Posterior cingulate gyrus (tissue), 11 donors: ENCODE measurements at places on chromosomes 1 and 21.

- DNase-seq = no peak
These were observed 24.9 kb downstream of the HMCN1 start for GRCh38 chr1:185759061-185759460.

DNA sequence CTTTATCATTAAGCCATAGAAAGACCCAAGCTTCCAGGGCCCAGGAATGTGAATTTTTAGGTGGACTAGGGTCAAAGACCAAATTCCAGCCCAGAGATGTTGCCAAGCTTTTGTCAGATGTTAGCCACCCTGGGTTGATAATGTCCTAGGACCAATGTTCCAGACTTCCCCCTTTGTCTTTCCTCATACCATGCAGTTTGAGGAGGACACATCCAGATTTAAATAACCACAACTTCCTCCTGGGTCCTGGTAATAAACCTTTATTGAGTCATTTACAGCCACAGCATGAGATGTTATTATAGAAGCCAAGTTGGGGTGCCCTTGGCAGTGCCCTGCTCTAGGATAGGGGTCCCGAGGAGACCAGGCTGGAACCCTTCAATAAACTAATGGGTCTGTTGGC, 5.9 kb downstream of the TNR start:
- DNase-seq = no peak

- DNase-seq = no peak
These were observed 279.4 kb downstream of the PTGER3 start for GRCh38 chr1:70768216-70768615.

DNA sequence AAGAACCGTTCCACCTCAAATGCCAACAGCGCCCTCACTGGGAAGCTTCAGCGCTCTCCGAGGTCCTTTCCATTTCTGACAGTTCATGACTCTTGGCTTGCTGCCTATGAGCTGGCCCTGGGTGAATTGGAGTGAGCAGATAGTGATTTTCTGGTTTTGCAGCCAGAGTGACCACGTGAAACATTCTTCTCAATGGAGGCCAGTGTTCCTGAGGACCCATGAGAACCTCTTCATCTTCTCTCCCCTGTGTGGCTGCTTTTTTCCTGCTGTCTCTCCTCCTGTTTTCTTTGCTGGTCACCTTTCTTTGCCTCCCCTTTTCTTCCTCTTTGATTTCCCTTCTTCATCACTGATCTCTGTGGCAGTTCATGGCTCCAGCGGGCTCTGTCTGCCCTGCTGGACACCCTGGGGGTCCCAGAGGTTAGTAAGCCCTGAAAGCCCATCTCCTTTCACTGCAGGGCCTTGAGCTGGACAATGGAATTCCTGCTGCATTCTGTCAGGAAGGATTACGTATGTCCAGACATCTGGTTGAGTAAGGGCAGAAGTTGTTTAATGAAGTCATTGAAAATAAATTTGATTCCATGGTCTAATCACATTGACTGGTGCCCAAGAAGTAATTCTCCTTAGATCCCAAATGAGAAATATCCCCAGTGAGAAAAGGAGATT, 29.9 kb downstream of the VASH2 start:
- no peak for DNase-seq

DNA sequence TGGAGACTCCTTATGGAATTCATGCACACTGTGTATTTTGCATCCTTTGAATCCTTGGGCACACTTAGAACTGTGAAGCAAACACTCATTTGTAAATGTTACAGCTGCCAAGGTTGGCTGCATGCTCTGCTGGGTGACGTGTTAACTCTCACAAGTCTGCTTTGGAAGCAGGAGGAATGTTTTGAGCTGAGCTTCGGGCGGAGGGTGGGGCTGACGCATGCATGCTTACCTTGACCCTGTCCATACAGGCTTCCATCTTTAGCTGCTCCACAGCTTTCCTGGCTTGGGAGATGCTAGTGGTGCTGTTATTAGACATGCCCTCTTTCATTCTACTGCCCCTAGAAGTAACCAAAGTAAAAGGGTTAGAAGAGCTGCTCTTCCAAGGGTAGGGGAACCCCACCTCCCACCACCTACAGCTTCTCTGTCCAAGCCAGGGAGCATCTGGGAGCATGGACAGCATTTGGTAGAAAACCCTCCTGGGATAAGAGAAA, 66.0 kb downstream of the GNG4 start:
- DNase-seq = peak; percentile 78

- DNase-seq = no peak
These were observed 366.3 kb downstream of the HHAT start for GRCh38 chr1:210695026-210695425.

DNA sequence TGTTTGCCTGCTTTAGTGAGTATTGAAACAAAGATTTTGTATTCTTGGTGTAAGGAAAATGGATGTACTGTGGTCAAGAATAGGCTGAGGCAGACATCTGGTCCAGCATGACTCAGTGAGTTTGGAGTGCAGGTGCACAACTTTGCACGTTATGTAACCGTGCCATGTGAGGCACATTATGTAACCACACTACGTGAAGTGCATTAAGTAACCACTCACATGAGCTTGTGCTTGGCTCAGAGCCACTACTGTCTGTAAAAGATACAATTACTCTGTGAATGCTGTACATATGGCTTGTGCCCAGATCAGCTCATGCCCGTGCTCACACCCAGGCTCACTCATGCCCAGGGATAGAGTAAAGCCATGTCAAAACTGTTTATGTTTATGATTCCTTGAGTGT, 216.8 kb downstream of the CTH start:
- DNase-seq = no peak

DNA sequence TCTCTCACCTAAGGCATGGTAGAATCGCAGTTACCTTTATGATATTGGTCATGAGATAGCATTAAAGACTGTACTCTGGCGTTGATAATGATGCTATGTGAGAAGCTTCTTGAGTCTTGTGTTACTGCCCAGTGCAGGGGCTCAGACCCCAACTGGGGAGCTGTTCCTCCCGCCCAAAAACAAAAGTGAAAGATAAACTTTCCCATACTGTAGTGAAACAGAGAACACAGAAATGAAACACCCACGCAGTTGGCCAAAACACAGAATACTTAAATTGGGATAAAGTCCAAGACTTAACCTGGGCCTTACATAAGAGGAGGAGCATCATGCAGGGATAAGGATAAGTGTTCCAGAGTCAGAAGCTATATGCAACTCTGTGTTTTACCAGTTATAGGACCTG, 130.6 kb downstream of the HHIPL2 start:
- DNase-seq = no peak

DNA sequence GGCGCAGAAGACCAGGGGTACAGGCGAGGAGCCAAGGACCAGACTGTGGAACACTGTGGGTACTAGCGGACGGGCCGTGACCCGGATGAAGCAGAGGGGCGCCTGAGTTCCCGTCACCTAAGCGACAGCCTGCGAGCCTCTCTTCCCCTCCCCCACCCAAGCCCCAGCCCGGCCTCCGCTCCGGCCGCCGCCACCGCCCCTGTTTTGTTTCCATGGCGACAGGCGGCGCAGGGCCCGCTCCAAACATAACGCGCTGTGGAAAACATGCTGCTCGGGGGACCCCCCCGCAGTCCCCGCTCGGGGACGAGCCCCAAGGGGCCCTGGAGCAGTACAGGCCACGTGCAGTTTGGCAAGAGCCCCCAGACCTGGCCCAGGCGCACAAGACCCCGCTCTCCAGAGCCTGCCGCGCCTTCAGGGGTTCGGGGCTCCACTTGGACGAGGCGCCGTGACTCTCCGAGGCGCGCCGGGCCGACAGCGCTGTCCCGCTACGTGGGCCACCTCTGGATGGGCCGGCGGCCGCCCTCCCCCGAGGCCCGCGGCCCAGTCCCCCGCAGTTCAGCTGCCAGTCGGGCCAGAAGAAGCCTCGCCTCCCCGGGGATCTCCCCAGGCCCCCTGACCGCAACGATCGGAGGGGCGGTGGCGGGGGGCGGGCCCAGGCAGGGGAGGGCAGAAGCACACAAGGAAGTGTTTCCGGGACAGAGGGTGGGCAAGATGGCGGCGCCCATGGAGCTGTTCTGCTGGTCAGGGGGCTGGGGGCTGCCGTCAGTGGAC, at the start of gene MTX1:
Gene MTX1, plus strand, starts transcription at position 155 of the 771 bp plus-strand sequence. Its CDS starts 110 bp downstream, at position 265.
- peak; percentile 96 for DNase-seq

DNA sequence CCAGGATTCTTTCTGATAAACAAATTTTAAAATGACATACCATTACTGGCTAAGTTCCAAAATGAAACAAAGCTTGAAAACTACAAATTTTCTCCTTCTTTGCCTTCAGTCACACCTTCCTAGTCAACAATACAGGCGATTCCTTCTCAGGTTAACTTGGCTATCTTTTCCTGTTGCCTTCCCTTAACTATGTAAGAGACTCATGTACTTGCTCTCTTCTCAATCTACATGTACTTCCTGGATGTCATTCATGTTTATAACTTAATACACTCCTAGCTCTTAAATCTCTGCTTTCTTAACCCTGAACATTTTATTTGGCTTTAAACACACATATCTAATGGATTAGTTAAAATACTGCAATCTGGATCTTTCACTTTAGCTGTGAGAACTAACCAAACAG, 97.0 kb downstream of the COQ8A start:
- no peak for DNase-seq
